ENCODE measurements at places on chromosomes 2 and 18.

- DNase-seq = no peak
These were observed 2.4 kb upstream of the POU3F3 start for GRCh38 chr2:104851291-104852089.

DNA sequence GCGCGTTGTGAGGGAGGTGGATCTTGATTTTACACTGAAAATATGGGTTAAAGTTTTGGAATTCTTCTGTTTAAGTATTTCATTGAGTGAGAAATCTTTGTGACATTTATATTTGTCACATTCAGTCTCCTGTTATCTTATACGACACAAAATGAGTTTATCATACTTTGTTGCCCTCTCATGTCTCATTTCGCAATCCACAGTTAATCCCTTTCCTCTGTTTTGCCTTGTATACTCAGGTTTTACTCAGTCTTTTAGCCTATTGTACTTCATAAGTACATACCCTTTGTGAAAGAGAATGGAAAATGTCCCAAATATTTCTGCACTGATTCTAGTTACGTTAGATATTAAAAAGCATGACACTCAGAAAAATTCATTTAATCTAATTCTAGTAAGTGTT is 142.7 kb downstream of the ATP9B start:
- no peak for DNase-seq

GRCh38 chr2:152632736-152633135 is 84.5 kb downstream of the PRPF40A start:
- DNase-seq = no peak

DNA sequence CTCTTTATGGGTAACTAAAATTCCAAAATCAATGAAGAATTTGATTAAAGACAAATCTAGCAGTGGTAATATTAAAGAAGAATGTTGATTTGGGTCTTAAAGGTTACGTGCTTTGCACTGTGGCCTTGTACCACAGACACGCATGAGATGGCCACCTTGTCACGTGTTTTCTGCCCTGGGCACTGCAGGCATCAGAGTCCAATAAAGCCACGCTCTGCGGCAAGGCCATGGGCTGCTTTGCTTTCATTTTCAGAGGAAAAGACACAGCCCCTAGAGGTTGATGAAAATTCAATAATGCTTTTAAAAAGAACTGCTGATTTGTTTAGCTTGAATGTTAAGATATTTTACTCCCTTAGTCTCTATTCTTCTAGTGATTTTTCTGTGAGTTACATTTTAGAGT is 30.4 kb downstream of the AOX1 start:
- no peak for DNase-seq

- no peak for DNase-seq
These were observed at the start of the genes COL4A3 and COL4A4 for GRCh38 chr2:227163998-227164762. TSS of gene COL4A3 (plus strand) at chr2:227164624. CDS start at chr2:227164727, 103 bp downstream. TSS of gene COL4A4 (minus strand) at chr2:227164205. CDS start at chr2:227147483, 16,722 bp downstream.

DNA sequence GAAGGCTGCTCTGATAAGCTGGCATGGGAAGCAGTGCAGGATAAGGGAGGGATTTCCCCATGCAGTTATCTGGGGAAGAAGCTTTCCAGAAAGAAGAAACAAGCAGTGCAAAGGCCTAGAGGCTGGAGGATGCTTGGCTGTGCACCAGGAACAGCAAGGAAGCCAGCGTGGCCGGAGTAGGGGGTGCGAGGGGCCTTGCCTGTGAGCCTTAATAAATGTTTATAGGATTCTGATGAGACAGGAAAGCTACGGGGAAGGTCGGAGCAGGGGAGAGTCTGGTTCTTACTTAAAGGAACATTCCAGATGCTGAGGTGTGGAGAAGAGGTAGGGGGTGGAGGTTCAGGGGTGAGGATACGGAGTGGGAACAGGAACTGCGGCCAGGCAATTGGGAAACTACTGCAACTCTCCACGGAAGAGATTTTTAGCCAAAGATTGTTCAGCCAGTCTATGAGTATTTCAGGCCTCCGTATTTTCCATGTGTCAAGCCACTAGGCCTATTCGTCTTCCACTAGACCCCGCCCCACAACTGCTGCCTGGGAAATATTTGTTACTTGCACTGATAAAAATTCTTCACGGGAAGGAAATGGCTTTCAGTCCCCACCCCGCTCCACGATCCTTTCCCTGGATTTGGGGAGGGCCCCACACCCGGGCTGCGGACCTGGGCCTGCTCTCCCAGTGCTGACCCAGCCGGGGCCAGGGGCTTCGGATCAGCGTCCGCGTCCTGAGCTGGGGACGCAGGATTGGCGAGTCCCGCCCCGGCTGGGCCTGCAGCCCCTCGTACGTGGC is 516 bp downstream of the EIF2AK2 start:
- DNase-seq = peak; percentile 12

DNA sequence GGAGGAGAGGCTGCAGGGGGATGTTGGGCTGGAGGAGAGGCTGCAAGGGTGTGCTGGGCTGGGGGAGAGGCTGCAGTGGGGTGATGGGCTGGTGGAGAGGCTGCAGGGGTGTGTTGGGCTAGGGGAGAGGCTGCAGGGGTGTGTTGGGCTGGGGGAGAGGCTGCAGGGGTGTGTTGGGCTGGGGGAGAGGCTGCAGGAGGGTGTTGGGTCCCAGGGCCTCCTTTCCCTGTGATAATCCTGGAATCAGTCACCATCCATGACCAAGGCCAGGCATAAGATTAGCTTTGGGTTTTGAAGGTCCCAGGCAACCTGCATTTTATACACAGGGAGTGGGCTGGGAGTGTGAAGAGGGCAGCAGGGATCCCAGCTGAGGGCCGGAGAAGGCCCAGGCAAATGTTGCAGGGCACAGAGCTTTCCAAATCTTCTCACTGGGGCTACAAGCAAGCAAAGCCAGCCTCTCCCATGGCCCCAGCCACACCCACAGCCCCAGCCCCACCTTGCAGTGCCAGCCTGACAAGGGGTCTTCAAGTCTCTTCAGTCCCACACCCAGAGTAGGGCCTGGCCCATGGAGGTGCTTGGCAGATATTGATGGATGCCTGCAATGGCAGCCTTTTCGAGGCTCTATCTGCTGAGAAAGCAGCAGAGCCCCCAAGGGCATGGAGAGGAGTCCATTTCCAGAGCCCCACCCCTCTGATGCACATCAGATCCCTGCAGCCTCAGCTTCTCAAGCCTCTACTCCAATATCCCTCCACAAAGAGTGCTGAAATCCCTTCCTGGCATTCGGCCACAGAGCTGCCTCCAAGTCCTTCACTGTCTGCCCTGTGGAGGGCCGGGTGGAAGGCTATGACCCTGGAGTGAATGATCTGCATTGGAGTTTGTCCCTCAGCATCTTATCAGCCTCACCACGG is 50.3 kb upstream of the GLI2 start:
- no peak for DNase-seq

DNA sequence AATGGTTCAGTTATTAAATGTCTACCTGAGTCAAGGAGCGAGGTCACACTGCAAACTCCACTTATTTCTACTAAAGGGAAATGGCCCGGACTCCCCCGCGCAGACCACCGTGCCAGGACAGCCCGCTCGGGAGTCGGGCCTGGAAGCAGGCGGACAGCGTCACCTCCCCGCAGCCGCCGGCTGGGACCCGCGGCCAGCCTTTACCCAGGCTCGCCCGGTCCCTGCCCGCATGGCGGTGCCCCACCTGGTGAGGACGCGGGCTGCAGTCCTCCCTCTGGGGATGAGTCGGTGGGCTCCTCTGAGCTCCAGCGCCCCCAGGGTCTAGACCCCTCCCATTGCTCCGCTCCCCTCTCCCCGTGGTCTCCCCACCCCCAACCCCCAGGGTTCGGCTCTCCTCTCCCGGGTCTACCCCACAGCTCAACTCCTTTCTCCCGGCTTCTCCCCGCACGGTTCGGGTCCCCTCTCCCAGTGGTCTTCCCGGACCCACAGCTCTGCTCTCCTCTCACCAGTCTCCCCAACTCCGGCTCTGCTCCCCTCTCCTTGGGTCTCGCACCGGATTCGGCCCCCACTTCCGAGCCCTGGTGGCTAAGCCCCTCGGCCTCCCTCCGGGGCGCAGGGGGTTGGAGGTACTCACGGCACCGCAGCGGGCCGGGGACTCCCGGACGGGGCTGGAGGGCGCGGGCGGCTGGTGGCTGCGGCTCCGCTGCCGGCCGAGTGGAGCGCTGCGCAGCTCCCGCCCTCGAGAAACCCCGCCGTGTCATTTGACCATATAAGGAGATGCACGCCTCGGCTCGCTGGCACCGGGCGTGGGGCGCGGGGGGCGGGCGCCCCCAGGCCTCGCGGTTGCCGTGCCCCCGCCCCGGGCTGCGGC is at the start of gene FHL2:
Gene FHL2, minus strand, starts transcription at position 716 of the 871 bp plus-strand sequence. CDS start 12,535 bp downstream, outside the sequence.
- DNase-seq = peak; percentile 50

GRCh38 chr18:46433121-46433826 is 223.7 kb downstream of the LOXHD1 start:
- DNase-seq = no peak

GRCh38 chr2:241357531-241357930 is 1.4 kb downstream of the FARP2 start:
- no peak for DNase-seq

DNA sequence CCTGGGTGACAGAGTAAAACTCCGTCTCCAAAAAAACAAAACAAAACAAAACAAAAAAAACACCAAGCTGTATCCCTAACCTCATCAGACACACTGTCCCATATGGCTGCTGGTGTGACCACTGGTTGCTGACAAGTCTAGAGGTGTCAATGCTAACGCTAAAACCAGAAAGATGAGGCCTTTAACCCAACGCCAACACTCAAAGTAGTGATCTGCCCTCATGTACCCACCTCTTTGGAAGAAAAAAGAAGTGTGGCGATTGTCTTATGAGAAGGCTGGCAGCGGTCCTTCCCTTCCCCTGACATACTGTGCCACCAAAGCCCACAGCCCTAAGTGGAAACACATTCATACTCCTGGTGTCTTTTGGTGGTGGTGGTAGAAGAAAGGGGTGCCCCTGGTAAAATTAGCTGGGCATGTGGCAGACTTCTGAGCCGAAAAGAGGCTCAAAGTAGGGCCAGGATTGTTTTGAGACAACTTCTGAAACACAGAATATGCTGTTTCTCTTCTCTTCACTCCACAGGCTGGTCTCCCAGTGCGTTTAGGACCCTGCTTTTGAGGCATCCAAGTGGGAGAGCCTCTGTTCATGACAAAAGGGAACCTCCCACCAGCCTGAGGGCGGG is 9.8 kb downstream of the SERTAD2 start:
- DNase-seq = no peak

DNA sequence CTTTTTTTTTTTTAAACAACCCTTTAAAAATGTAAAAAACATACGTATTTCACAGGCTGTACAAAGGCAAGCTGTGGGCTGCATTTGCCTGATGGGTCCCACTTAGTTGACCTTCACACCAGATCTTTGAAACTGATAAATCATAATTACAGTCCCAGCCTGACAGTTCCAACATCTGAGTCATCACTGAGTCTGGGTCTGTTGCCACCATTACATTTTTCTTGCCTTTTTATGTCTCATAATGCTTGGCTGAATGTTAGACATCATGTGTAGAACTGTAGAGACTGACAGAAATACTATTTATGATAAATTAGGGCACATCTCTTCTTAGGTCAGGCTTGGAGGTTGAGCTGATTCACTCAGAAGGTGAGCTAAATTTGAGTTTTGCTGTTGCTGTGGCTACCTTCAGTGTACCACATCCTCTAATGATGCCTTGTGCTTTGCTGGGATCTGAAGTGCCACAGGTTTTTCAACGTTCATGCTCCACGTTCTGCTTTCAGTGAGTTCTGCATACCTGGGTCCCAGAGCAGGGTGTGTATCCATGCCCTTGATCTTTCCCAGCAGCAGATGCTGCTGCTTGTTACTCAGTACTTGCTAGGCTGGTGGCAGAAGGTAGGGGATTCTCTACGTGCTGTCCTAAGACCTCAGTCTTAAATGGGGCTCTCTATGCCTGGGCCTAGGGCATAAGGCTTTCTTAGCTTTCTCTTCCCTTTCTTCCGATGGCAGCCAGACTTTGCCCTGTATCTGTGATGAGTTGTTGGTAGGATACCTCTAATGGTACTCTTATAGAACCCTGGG is 160.6 kb upstream of the SMAD7 start:
- DNase-seq = no peak

DNA sequence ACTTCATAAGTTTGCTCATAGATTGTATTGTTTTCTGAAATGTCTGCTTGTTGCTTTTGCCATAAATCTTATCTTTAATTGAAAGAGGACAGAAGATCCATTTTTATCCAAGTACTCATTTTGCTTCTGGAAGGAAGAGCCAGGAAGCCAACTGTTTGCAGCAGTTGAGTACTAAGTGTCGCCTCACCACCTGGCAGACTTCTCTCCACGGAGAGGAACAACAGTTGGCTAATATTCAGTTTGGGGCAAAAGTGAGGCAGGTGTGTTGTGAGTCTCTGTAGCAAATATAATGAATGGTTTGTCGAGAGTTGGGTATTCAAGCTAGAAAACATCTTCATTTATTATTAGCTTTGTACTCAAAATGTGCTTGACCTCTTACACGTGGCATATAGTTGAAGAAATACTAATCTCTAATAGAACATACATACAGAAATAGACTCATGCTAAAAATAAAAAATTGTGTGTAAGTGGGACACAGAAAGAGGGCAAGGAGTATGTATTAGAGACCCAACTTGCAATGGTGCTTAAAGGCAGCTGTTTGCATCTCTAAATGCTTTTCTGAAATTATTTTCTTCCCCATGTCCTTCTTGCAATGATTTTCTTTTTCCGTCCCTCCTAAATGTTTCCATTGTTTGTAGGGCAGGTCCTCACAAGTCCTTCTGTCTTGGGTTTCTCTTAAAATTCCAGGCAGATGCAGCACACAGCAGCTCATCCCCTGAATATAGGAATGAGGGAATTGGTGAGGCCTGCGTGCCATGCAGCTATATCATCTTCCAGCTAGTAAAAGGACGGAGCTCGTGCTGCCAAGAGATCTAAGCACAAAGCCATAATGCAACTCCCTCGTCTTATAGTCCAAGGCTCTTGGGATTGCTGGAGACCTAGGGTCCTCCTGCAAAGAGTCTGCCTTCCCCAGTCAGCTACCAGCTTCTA is 44.8 kb upstream of the MAP3K20 start:
- no peak for DNase-seq

DNA sequence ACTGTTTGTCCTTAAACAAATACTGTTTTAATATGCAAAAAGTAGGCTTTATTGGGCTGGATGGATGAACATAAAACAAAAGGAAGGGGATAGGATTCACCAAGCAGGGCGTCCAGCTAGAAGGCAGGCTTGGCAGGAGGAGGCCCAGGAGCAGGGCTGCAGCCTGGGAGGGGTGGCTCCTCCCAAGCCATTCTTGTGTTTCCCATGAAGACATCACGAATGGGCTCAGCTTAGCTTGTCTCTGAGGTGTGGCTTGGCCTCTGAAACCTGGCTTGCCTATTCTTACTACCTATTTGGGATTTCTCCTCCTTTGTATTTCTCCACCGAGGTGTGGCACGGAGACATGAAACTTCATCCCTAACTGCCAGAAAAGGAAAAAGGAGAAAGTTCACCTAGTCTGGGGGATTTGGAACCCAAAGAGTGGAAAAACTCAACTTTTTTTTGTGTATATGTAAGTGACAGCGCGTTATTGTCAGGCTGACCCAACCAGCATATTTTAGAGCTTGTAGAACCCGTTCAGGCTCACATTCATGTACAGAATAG is 481.9 kb upstream of the SPRED2 start:
- no peak for DNase-seq

GRCh38 chr2:10343658-10344057 is 41.0 kb downstream of the HPCAL1 start:
- DNase-seq = no peak

- no peak for DNase-seq
These were observed 37.4 kb downstream of the EPAS1 start for GRCh38 chr2:46334389-46335271.

GRCh38 chr2:153864022-153864421 is 7.7 kb upstream of the GALNT13 start:
- DNase-seq = no peak

Data from stimulated activated CD8-positive, alpha-beta memory T cell treated with anti-CD3 and anti-CD28 coated beads, Interleukin-4, amount 100 ng/mL, for 24 hours (primary cell).